ENCODE measurements at places on chromosomes 4 and X.

- DNase-seq, result peak; percentile 40
Observed at GRCh38 chr4:85475631-85476233, 782 bp downstream of the ARHGAP24 start.

DNA sequence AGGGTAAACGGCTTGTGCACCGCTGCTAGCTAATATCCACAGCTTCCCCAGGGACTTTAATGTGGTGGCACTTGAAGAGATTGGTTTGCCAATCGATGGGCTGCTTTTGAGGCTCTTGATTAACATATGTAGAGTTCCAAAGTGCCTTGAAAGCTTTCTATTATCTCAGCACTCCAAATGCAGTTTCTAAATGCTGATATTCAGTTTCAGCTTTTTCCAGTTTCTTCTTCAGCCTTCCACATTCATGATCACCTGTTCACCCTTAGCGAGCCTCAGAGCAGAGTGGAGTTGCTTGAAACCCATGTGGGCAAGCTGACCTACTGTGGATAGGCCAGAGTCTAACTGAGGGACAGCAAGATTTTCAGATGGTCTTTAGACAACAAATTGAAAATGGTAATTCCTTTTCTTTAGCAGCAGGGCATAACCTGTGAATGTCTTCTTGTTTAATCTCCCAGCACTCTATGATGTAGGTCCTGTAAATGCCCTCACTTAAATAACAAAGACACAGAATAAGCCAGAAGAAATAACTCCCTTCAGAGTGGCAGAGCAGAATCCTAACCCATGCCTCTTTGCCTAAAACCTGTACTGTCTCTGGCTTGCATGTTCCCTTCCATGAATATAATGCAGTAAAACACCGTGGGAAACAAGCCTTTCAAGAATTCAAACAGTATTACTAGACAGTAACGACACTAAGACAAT lies 99.8 kb downstream of the TSPAN5 start:
- DNase-seq, result no peak

DNA sequence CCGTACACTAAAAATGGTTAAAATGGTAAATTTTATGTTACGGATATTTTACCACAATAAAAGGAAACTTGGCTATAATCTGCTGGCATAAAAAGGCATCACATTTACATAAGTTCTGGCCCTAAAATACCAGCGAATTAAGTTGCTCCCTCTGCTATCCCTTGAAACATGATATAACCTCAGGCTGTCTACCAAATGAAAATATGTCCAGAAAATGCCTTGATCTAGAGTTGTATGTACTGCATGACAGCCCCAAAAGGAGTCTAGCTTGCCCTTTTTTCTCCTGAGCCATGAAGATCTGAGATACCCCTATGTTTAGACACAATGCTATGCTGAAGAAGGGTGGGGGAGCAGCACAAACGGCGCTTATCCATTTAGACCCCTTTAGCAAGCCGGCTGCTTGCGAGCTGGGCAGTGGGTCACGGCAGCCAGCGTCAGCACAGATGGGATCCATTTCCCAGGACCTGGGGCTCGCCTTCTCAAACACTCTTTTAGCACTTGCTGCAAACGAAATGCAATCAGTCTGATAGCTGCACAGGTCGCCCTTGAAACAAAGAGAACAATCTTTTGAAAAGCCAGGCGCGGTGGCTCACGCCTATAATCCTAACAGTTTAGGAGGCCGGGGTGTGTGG lies 77.0 kb downstream of the AFAP1 start:
- no peak for DNase-seq

GRCh38 chrX:39948582-39948981 lies 149.2 kb downstream of the BCOR start:
- DNase-seq, result peak; percentile 34
